ENCODE measurements at places on chromosomes 12 and 14. TPM values are rescaled to one million over a fixed set of nuclear protein-coding genes. Genes with fewer than 3 reads are reported as not detected.

Gene PMCH
- not detected for total RNA-seq

Gene L3HYPDH
- 22.0 TPM for total RNA-seq

- no peak for DNase-seq
Observed at GRCh38 chr12:124451637-124452243, 115.7 kb downstream of the NCOR2 start.

- peak; percentile 54 for DNase-seq
Observed at GRCh38 chr12:8145754-8146441, 10.9 kb upstream of the ZNF705A start.

DNA sequence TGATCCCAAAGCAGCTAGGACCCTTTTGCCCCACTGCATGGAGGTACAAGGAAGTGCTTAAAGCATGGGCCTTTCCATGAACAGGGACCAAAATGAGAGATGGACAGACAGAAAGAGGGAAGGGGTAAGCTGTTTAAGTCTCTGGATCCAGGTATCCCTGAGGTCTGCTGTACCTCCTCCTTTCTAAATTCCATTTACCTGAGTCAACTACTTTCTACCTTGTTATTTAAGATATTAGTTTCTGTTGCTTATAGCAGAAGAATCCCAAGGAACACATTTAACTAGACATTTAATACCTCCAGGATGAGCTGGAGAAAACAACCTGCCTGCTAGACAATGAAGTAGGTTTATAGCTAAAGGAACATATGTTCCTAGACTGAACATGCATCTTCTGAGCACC lies 157.6 kb upstream of the TMCC3 start:
- no peak for DNase-seq

DNA sequence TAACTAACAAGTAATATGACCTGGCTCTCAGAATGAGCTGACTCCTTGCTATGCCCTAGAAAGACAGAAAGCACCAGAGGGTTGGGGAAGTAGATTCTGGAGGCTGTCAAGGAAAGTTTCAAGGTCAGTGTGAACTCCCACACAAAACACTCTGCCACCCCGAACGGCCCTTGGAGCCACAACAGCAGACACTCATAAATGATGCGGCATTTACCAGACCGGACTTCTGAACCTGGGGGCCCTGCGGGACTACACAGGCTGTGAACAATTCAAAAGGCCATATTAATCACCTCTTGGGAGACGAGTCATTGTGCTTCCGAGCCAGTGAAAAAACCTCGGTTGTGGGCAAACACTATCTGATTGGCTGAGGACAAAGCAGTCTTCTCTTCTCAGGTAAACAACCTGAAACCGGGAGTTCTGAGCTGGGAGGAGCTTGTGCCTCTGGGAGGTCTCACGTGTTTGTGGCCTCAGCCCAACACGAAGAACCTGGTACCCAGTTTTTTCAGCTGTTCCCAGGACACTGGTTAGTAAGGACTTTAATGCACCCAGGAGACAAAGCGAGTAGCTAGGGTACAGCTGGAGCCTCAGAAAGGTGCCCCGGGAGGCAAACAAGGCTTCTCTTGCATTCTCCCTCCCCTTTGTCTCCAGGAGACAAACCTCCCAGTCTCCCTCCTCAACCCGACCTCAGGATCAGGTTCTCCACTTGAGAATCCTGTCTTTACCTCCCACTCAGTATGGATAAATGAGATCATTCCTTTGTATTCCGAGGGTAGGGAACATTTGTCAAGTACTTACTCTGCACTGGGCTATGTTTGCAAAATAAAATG lies 35.3 kb downstream of the VWF start:
- DNase-seq, result no peak

Measured in left cardiac atrium (tissue), 4 donors.